ENCODE measurements at places on chromosomes 12 and 14.
A peak's percentile ranks its signal among the peaks of the same experiment; 100 is the strongest.

DNA sequence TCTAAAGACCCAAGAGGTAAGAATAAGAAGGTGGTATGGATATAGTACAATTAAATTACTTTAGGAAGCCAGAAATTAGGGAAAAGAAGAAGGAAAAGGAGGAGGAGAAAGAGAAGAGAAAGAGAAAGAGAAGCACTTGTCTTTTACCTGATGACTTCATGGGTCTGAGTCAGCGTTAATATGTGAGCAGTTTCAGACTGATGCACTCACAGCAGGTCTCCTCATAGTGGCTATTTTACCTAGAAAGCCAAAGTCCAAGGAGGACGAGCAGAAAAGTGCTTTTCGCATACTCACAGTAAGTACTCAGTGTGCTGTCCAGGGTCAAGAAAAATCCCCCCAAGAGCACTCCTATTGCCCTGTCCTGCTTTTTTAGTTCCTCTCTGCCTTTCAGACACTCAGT is 222.1 kb downstream of the C12orf42 start:
- DNase-seq: no peak

GRCh38 chr12:88418856-88419497 is 161.3 kb downstream of the KITLG start:
- no peak for DNase-seq

GRCh38 chr12:32399370-32400113 is at the start of gene FGD4:
FGD4 (plus strand) TSS chr12:32399558.
- DNase-seq: peak; percentile 63

DNA sequence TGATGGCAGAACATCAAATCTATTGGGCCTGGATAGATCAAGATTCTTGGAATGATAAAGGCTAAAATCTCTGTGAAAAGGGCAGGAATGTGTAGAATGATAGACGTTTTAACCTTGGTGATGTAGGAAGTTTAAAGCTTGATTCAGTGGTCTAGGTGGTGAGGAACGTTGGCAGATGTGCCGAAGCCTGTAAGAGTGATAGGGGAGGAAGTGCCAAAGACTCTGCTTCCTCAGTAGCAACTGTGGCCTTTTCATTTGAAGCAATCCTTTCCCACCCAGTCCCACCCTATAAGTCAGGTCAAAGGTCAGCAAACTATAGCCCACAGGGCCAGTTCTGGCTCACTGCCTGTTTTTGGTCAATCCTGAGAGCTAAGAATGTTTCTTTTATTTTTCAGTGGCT is 62.2 kb downstream of the MBIP start:
- no peak for DNase-seq

DNA sequence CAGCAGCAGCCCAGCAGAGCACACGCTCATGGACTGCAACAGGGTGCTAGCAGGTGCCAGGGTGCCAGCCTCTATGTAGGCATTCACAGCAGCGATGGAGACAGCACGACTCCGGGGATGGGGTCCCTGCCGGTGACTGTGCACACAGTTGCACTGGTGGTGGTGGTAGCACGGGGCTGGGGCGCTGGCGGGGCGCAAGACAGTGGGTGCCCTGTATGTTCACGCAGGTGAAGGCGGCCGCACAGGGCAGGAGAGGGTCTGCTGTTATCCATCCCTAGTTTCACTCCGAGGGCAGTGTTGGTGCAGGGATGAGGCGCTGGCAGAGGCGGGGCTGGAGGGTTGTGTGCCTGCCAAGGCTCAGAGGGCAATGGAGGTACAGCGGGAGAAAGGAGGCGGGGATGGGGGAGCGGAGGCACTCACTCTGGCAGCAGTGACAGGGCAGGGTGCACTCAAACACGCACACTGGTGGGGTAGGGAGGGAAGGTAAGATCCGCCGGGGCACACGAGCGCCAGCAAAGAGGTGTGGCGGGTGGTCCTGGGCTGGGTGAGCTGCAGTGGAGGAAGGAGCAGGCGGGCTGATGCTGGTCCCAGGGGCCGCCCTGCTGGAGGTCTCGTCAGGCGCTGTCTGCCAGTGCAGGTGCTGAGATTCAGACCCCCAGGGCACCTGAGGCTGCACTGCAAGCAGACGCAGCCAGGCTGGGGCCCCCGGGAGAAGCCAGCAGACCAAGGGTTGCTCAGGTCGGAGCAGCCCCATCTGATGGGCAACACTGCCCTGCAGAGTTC is 76.7 kb downstream of the GALC start:
- no peak for DNase-seq

Measured in left renal pelvis (tissue), 4 donors.